ENCODE measurements at places on chromosomes 3 and 15.
A peak's percentile ranks its signal among the peaks of the same experiment; 100 is the strongest.

DNA sequence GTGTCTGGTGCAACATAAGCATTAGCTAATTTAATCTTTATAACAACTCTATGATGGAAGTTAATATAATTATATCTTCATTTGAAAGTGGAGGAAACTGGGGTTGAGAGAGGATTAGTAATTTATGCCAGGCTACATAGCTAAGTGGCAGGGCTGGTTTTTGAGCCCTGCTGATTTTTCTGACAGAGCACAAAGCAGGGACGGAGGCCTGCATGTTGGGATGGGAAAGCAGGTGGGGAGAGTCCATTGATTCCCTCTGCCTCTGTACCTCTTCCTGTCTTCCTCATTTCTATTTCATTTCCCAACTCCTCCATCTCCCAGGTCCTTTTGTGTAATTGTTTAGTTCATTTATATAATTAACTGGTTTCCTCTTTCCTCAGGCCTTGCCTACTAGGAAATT lies 251.6 kb upstream of the ZPLD1 start:
- DNase-seq: no peak

DNA sequence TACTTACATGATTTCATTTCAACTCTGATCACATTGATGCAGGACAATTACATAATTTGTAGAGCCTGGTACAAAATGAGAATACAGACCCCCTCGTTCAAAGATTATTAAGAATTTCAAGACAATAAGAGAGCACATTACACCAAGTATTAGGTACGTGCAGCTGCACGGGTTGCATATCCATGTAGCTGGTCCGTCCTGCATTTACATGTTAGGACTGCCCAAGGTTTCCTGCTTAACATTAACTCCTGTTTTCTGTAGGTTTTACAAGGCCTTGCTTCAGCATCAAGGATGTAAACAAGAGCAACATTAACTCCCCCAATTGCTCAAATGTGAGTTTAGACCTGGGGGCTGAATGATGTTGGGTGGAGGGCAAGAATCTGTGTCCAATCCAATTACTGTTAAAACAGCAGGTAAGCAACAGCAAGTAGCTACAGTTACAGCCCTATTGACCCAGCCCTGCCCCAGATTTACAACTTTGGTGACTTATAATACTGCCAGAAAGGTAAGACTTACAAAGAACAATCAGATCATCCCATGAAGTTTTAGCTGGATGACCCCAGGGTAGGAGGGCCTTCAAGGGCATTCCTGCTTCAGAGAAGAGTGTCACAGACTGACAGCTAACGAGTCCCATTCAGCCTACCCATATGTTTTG lies 127.4 kb upstream of the PPP2R3A start:
- no peak for DNase-seq

GRCh38 chr15:78987556-78988360 lies 42.9 kb upstream of the CTSH start:
- DNase-seq: no peak

GRCh38 chr15:43919540-43920253 lies 92.9 kb downstream of the WDR76 start:
- DNase-seq: no peak

GRCh38 chr15:78097667-78098066 lies 5.3 kb downstream of the SH2D7 start:
- no peak for DNase-seq

- peak; percentile 68 for DNase-seq
These were observed 62.8 kb upstream of the CMTM8 start for GRCh38 chr3:32175607-32176197.

DNA sequence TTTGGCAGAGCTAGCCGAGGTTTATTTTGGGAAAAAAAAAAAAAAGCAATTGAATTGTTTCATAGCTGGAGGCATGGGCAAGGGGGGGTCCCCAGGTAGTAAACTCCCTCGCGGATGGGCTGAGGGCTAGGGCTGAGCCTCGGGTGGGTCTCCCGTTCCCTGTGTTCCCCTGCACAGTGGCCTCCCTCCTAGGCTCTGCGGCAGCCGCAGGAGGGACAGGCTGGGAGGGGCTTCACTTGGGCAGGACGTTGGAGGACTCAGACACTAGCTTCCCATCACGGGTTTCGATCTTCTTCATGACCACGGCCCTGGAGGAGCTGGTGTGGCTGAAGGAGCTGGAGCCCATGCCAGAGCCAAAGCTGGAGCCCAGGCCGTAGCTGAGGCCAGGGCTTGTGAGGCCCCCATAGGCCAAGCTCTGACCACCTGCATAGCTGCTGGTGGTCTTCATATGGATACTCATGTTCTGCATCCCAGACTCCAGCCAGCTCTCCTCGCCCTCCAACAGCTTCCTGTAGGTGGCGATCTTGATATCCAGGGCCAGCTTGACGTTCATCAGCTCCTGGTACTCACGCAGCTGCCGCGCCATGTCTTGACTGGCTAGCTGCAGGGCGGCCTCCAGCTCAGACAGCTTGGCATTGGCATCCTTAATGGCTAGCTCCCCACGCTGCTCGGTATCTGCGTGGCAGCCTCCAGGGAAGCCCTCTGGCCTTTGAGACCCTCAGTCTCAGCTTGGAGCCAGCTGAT lies 64.0 kb upstream of the CDAN1 start:
- DNase-seq: no peak

DNA sequence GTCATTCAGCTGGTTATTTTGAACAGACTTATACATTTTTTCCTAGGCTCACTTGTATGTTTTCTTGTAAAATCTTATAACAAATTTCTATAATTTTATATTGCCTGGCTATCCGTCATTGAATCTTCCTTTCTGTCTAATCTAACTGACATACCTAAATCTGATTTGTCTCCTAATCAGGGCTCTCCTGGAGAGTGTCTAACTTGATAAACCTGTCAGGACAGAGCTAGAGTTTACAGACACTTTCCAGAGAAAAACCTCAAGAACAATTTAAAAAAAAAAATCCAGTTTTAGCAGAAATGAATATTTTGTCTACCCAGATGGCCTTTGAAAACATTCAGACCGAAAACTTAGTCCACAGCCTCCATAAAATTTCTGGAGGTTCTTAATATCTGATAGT lies 1305.8 kb downstream of the ROBO1 start:
- DNase-seq: no peak

DNA sequence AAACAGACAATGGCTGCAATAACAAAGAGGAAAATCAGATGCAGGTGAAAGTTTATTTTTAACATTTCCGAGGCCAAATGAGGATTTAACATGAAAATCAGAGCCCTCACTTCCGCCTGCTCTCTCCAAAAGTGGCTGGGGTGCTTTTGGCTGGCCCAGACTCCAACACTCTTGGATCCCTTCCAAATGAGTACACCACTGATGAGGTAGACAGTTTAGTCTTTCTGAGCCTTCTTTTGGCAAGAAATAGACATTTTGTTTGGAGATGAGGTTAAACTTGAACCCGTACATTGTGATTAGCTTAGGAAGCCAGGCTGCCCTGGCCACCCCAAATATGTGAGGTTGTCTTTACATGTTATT lies 51.0 kb upstream of the TRA2B start:
- DNase-seq: no peak

DNA sequence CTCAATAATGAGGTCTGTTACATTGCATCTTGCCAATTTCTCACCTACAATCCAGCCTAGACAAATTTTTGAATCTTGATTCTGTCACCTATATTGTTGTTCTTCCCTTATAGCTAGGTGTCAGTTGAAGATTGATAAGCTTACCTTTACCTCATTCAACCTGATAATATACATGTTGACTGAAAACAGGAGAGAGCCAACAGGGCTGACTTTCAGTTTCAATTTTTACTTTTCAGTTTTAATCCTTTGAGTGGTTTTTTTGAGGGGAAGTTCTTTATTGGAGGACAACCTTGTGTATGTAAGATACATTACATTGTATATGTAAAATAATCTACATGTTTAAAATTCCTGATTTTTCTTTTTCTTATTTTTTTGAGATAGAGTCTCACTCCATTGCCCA lies 5.8 kb downstream of the ATP13A5 start:
- DNase-seq: no peak

GRCh38 chr15:96324192-96324895 lies 6.2 kb upstream of the NR2F2 start:
- no peak for DNase-seq

GRCh38 chr15:61653110-61653509 lies 407.1 kb downstream of the VPS13C start:
- DNase-seq: no peak

DNA sequence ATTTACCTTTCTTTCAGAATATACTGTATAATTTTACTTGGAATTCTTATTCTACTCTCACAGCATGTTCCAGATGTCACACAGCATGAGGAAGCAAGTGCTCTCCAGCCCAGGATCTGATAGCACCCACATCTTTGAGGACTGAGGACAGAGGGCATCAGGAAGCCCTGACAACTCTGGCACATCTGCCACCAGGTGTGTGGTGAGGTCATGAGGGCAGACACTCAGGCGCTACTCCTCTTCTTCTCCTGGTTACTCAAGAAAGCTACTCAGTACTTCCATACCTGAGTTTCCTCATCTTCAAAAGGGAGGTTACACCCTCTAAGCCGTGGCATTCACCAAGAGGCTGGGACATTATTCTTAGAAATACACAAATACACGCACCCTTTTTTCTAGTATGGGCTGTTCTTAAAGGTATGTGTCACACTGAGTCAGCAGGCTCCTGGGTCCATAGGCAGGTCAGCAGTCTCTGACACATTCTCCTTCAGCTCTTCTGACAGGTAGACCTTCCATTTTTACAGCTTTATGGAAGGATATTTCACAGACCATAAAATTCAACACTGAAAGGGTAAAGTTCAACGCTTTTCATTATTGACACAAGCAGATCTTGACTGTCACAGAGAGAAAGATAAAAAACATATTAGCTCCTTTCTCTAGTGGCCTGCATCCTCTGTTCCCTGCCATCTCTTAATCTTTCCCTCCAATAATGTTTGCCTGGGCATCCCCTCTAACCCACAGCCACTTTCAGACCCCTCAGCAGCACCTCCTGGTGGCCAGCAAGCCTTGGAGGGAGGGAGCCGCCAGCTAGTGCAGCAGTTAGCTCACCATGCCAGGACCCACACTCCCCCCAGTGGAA lies 103.2 kb upstream of the TJP1 start:
- DNase-seq: no peak

GRCh38 chr15:96627031-96627568 lies 296.6 kb downstream of the NR2F2 start:
- no peak for DNase-seq

DNA sequence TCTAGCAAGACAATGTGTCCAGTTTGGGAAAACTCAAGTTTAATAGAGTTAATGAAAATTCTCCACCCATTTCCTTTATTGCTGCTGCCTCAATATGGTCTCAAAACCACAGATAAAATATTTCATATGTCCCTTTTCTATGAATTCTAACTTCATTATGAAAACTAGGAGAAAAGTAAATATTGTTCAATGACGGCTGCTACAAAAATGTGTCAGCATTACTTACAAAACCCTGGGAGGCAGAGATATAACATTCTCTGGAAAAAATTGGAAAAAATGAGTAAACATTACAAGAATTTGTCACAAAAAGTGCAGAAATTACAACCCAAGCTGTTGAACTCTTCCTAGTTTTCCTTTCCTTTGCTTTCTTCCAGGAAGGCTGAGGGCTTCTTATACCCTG lies 22.2 kb upstream of the FBN1 start:
- DNase-seq: no peak

DNA sequence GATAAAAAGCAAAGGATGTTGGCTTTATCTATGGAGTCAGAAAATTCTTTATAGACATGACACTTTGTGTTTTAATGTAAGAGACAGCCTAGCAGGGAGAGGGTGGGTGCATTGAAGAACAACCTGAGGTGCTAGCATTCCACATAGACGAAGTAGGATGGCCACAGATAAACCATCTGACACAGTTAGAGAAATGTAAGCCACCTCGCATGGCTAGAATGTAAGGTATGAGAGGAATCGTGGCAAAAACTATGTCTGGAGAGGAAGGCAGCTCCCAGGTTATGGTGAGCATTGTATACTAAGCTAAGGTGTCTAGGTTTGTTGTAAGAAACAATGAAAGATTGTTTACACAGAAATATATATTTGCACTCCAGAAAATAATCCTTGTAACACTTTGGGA lies 194.0 kb upstream of the SLITRK3 start:
- no peak for DNase-seq

- no peak for DNase-seq
These were observed 28.6 kb downstream of the IL5RA start for GRCh38 chr3:3081381-3082233.

DNA sequence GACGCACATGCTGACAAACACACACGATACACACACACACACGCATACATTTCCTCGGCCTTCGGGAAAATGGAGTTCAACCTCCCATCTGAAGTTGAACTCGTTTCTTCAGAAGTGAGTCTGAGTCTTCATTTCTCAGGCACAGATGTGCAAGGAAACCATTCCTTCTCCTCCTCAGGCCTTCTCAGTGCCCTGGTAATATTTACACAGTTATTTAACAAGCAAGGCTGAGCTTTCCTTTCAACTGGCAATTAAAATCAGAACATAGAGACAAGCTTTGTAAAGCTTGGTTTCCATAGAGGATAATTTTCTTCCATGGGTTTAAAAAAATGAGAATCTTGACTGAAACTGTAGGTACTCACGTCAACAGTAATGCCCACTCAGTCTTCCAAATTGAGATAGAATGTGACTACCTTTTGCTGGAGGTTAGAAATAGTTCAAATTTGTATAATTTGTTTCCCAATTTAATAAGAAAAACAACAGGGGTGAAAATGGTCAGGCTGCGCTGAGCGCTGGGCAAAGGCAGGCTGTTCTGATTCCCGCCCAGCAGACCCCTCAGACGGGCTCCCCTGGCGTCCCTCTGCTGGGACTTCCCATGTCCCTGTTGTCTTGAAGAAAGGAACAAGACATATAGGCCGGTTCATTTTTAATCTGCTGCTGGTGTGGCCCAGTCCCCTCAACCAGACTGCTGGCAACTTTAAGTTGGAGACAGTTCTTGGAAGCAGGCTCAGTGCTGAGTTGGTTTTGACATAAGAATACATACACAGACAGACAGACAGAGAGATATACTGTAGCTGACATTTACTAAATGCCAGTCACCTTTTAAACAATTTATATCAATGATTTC lies 174.3 kb downstream of the XXYLT1 start:
- no peak for DNase-seq

DNA sequence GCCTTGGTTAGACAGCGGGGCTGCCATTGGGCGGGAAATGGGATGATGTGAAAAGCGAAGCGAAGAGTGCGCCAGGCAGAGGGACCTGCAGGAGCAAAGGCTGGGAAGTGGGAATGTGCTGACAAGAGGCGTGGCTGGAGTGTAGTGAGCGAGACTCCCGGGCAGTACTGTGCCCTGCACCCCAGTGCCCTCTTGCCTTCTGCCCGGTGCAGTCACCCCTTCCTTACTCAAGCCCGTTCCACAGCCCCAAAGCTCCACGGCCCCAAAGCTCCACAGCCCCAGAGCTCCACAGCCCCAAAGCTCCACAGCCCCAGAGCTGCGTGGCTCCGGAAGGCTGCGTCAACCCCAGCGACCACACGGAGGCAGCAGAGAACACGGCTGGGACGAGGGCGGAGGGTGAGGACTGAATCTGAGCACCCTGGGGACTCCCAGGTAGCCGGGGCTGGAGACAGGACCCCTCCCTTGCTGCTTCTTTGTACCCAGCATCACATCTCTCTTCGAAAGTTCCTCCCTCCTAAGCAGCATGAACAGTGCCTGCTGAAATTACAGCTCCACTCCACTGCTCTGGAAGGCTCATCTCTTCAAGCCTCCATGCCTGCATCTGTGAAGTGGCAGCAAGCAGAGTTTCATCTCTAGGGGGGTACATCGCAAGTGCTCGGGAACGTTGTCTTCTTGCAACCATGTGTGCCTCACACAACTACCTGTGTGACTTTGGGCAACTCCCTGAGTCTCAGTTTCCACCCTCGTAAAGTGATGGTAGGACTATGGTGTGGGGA lies 108.9 kb downstream of the FBLN2 start:
- no peak for DNase-seq

All from hematopoietic multipotent progenitor cell treated with erythropoietin and hydrocortisone succinate and interleukin-3 and kit ligand, for 17 days (in vitro differentiated cells).